ENCODE measurements at places on chromosomes 7 and 10.

DNA sequence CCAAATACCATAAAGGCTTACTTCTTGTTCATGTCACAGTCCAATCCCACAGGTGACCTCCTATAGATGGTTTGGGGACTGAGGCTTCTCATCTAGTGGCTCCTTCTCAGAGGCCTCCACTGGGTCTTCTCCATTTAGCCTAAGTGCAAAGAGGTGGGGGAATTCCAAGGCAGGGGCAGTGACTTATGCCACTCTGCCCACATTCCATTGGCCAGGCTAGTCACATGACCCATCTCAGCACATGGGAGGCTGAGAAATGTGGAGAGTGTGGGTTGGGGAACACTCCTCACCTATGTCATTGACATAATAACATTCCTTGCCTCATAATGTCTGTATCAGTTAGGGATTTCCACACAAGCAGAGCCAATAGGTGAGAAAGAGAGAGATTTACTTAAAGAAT is 104.3 kb upstream of the PLXNA4 start:
- ATAC-seq: no peak

- no peak for ATAC-seq
Observed at GRCh38 chr7:134154581-134155130, 27.5 kb downstream of the LRGUK start.

- ATAC-seq: no peak
Observed at GRCh38 chr7:113548561-113548960, 370.2 kb downstream of the PPP1R3A start.

- ATAC-seq: no peak
Observed at GRCh38 chr7:84387595-84387994, 193.0 kb upstream of the SEMA3A start.

GRCh38 chr10:89097226-89097625 is 106.6 kb downstream of the FAS start:
- no peak for ATAC-seq

DNA sequence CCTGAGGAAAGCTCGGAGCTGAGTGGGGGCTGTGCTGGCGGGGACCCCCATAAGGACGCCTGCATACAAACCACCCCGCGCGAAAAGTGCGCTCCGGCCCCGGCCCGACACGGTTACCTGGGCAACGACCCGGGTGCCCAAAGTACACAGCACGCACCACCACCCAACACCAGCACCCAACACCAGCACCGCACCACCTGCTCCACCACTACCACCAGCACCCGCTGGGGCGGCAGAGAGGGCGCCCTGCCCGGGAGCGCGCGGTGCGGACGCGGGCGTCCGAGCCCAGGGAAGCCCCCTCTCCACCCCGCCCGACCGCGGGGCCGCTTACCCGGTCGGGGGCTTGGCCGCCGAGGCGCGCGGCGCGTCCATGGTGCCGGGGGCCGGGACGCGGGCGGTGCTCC is 345 bp downstream of the COBL start:
- peak; percentile 64 for ATAC-seq

GRCh38 chr7:89685287-89685686 is 469.0 kb upstream of the STEAP1 start:
- ATAC-seq: no peak

DNA sequence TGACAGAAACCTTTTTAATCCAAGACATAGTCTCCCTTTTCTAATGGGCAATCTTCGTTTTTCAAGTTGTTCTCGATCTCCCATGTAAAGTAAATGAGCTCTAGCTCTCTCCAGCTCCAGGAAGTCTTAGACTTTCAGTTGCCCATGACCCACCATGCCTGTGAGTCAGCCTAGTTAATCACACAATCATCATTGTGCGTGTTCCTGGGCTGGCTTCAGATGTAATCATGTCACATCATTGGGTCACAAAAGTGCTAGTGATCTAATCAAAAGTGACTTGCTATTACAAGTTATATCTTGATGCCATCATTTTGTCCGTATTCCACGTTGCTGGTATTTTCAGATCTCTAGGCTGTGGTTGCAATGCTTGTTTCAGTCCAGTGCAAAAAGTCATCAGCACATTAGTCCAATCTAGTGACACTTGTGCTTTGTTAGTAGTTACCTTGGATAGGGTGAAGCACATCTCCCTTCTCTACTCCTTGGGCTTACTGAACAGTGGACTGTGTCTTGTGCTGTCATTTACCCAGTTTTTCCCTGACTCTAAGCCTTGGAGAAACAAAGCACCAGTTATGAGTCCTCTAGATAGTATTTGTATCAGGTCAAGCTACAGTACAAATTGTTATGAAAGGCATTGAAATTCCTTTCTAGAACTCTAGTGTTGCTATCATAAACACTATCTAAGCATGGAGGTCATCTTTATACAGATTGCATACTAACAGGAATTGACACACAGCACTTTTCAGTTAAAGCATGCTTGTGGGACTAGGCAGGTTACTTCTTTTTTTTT is 316.6 kb downstream of the GFRA1 start:
- ATAC-seq: no peak

Data from gastroesophageal sphincter (tissue), 4 donors.